ENCODE measurements at places on chromosomes 1 and 21.

- DNase-seq = no peak
Observed at GRCh38 chr21:46091118-46091517, 6.8 kb upstream of the COL6A2 start.

- peak; percentile 82 for DNase-seq
Observed at GRCh38 chr1:14259191-14259757, 339.2 kb upstream of the KAZN start.

- DNase-seq = no peak
Observed at GRCh38 chr1:75612976-75613375, 2.1 kb upstream of the SLC44A5 start.

DNA sequence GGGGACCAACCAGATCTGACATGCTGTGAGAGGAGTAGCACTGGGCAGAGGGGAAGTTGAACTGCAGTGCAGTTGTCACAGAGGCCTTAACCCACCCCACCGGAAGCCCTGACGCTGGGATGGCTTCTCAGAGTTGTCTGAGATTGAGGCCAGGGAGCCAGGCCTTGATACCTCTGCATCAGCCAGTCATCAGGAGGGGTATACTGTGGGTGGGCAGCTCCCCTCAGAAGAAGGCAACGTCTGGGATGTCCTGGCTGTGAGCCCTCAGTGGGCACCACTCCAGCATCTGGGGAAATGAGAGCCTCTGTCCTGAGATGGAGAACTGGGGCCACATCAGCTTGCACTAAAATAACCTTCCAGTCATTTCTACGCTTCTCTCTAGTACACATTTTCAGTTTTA is 47.9 kb upstream of the BCAR3 start:
- no peak for DNase-seq

DNA sequence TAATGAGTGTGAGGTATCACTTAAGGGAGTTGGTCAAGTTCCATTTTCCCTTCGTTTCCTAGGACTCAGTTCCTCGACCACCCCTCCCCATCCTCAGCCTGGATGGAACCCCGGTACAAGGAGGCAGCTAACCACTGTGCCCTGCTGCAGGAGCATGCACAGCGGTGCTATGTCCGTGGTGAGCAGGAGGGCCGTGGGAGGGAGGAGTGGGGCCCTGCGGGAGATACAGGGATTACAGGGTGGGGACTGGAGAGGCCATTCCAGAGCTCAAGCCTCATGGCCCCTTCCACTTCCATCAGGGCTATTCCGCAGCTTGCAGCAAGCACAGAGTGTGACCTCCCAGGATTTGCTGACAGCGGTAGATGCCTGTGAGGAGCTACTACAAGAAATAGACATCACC is 25.8 kb downstream of the HYI start:
- no peak for DNase-seq

DNA sequence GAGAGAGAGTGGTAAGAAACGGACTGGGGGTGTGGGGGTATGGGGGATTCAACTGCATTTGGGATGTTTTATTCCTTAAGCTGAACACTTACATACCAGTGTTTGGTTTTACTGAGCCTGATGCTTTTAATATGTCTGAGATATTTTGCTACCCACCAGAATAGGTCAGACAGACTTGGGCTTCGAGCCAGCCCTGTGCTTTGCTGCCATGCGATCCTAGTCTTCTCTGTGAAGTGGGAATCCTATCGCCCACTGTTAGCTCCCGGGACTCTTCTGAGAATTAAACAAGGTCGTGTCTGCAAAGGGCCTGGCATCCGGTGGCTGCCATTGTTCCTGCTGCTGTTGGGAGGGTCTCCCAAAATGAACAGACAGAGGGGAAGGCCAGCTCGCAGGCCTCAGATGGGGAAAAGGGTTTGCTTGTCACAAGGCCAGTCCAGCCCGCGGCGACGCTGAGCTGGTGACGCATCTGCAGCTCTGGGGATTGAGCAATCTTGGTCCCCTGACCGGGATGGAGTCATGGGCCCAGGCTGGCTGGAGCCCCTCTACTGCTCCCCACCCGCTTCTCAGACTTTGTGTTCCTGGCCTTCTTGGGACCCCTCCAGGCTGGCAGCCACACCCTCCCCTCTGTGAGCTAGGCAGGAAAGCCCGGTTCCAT is 26.9 kb upstream of the ECE1 start:
- peak; percentile 93 for DNase-seq

DNA sequence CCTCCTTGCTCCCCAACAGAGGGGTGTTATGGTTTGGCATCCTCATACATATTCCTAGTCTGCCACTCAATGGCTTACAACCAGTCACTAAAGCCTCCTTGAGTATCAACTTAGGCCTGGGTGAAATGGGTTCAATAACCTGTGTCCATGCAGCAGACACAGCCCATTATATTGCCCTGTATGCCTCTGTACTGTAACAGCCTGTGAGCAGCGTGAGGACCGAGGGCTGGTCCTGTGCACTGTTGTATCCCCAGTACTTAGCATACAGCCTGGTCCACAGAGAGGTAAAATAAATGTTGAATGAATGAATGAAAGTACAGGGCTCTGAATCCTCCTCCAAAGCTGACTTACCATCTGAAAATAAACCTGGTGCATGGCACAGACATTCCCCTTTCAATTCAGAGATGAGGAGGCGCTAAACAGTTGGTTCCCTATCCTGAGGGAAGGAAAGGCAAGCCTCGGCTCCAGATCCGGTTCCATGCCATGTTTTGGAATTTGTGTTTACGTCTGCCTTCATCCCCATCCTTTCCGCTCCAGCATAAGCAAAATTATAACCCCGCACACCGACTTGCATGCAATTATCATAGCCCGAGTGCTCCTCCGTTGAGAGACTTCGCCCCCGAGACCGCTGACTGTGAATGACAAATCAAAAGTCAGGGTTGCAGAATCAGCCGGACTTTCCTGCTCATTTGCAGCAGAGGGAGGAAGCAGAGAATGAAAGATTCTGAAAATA is 45.0 kb upstream of the DNAJC6 start:
- DNase-seq = peak; percentile 63

DNA sequence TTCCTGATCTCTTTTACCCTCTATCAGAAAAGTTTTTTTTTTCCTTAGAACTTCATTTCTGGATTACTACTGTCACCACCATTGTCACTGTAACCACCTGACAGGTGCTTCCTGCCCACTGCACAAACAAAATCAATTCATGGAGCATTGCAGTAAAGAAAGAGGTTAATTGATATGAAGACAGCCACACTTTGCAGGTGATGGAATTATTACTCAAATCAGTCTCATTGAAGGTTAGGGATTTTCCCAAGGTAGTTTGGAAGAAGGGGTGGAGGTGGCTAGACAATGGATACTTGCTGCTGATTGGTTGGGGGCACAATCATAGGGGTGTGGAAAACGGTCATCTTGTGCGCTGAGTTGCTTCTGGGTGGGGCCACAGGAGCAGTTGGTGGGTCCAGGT is 230.8 kb upstream of the CACYBP start:
- no peak for DNase-seq

DNA sequence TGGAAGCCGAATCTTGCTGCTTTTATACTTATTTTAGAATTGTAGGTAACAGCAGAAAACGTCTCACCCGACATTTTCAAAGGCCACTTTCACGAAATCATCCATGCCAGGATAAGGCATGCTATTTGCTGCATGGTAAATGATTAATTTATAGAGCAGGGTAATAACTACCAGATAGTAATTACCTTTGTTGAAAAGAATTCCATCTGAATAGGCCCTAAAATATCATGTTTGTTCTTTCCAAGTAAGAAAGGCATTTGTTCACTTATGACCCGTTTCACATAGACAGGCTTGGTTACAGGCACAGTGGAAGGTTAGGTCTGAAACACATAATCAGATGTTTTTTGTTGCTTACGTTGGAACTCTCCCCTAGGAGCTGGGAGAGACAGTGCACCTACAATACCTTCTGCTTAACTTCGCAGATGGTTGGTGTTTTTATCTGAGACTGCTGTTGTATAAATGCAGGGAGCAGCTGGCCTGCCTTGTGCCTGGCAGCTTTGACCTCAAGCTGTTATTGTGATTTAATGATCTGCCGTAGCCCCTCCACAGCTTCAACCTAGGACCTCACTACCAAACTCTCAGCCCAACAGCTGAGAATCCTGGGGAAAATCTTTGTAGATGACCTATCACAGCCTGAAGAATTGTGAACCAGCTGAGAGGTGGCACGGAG is 1.6 kb downstream of the SLC44A3 start:
- no peak for DNase-seq

- peak; percentile 37 for DNase-seq
Observed at GRCh38 chr1:51877434-51878307, 856 bp downstream of the NRDC start.

DNA sequence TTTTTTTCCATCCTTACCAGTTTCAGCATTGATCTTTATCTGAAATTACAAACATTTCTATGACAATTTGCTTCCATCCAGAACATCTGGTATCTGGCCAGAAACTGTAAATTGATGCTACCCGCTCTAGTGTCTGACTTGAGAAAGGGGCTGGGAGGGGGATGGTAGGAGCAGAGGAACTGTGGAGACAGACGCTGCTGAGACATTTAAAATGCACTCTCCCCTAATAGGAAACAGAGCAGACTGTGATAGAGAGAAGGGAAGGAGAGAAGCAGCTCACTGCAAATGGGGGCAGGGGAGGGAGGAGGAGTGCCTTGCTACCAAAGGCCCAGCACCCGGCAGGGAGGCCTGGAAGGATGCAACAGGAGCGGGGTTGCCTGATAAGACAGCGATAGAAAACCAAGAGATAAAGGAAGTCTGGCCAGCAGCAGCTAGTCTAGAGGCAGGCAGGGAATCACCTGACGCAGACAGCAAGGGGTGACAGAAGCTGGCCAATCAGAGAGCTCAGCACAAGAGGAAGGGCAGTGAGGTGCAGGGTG is 195.5 kb upstream of the NFIA start:
- DNase-seq = no peak

GRCh38 chr1:47219001-47219400 is 13.0 kb downstream of the TAL1 start:
- DNase-seq = no peak

DNA sequence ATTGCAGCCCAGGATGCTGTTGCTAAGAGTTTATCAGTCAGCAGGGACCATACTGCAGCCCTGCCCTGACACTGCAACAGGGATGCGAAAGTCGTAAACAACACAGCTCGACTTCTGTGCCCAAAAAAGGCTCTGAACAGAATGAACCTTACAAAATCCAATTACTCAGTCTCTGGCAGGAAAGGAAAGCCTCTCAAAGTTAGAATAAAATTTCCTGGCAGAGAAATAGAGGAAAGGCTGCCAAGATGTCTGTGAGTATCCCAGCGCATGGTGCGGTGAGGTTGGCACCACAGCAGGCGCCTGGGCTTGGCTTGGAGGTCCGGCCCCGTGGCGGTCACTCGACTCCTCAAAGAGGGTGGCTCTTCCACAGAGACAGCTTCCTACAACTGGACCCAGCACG is 185.8 kb downstream of the PCP4 start:
- no peak for DNase-seq

All from fibroblast of mammary gland (primary cell).